ENCODE measurements at places on chromosomes 11 and 22.

GRCh38 chr22:19679522-19680101, 34.7 kb upstream of the SEPTIN5 start:
- DNase-seq = peak; percentile 51

DNA sequence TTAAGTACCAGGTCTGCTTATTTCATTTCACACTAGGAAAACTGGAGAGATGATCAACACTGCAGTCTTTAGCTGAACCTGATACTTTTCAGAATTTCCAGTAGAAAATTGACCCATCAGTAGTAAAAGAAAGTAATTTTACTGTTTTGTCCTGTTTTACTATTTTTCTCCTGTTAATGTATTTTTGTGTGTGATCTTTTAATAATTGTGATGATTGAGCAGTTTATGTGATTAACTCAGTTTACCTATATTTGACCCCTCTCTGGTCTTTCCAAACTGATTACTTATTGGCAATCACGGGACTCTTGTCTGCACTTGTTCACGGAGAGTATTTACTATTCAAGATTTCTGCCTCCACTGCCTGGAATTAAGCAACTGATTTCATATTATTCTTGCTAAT, 546 bp upstream of the CYP2R1 start:
- no peak for DNase-seq

GRCh38 chr11:11814614-11815452, 26.9 kb upstream of the USP47 start:
- DNase-seq = no peak

DNA sequence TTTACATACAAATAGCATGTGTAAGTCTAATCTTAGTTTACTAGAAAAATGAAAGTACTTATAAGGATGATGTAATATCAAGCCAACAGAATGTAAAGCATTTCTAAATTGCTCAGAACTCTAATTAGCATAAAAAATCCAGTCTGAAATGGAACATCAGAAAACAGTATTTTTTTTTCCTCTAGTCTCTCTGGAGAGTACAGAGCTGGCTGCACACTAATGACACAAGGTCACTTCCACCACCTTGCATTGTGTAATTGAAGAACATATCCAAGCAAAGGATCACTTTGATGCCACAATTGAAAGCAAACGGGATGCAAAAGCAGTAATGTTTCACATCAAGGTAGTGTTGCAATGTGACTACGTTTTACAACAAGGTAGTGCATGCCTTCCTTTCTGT, 548.0 kb upstream of the LUZP2 start:
- DNase-seq = no peak

DNA sequence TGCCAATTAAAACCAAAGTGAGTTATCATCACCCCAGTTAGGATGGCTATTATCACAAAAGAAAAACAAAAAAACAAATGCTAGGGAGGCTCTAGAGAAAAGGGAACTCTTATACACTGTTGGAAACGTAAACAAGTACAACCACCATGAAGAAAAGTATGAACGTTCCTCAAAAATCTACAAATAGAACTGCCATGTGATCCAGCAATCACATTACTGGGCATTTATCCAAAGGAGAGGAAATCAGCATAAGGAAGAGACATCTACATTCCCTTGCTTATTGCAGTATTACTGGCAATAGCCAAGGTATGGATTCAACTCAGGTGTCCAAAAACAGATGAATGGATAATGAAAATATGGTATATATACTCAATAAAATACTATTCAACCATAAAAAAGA, 1145.1 kb downstream of the LRRC4C start:
- DNase-seq = no peak

GRCh38 chr11:124211321-124211720, 28.2 kb downstream of the OR10D3 start:
- no peak for DNase-seq

DNA sequence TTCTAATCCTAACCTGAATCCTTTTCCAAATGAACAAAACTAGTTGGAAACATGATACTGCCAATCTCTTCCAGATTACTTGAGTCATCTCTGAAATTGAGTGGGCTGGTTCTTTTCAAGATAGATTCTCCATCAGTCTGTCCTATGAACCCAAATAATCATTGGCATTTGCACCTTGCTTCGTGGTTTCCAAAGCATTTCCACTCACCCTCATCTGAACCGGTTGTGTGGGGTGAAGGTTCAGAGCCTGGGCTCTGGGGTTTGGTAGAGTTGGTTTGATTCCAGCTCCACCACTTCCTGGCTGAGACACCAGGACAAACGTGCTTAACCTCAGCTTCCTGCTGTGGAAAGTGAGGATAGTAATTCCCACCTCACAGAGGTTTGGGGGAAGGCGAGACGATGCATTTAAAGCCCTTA, 206.4 kb upstream of the E2F8 start:
- no peak for DNase-seq

GRCh38 chr11:77724636-77725035, 87.0 kb upstream of the CLNS1A start:
- no peak for DNase-seq

GRCh38 chr11:19208959-19209546, 7.3 kb upstream of the CSRP3 start:
- no peak for DNase-seq

GRCh38 chr11:76716268-76716667, 45.7 kb upstream of the LRRC32 start:
- DNase-seq = no peak

DNA sequence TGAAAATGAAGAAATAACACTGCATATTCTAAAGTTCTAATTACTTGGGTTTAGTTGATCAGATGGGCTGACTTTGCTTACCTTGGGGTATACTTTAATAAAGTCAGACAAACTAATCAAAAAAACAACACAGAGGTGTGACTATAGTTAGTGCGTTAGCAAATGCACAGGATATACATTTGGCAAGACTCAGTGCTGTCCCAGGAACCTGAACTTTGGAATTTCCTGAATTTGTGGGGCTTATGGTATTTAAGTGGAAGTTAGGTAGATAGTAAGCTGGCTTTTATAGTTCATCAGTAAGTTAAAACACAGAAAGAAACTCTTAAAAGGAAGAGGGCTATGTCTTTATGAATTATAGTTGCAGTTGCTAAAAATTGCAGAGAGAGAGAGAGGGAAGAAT, 302.6 kb upstream of the DDI1 start:
- DNase-seq = no peak

- DNase-seq = no peak
These were observed 463.3 kb downstream of the SOX6 start for GRCh38 chr11:15893080-15893492.

GRCh38 chr11:120218695-120219033, 7.8 kb downstream of the OAF start:
- DNase-seq = no peak

DNA sequence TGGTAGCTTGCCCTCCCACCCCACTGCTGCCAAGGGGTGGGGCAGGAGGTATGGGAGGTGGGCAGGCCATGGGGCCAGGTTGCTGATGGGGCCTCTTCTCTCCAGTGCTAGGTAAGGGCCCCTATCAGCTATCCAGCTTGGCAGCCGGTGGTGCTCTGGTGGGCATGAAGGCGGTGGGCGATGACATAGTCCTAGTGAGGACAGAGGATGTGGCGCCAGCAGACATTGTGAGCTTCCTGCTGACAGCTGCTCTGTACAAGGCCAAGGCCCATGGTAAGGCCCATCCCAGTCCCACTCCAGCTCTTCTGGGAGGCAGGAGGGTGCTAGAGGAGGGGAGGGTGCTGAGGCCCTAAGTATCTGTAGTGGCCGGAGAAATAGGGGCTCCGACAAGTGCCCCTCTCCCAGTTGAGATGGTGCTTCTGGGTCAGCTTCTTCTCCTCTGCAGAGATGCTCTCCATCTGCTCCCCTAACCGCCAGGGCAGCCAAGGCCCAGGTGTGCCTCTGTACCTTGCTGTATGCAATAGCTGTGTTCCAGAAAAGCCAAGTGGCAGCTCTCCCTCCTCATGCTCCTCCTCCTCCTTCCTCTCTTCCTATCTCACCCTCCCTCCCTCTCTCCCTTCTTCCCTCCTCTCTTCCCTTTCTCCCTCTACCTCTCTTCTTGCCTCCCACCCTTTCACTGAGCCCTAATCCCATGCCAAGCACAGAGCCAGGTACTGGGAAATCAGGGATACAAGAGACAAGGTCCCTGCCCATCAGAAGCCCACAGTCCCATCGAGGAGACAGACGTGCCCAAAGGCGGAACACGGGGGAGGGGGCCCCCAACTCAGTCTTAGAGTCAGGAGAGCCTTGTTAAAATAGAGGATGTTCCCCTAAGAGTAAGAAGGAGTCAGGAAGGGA, 55.3 kb downstream of the OTOG start:
- DNase-seq = no peak

- DNase-seq = no peak
These were observed 40.1 kb downstream of the REXO2 start for GRCh38 chr11:114479331-114479730.

GRCh38 chr11:2473361-2474058, 28.7 kb downstream of the KCNQ1 start:
- no peak for DNase-seq

DNA sequence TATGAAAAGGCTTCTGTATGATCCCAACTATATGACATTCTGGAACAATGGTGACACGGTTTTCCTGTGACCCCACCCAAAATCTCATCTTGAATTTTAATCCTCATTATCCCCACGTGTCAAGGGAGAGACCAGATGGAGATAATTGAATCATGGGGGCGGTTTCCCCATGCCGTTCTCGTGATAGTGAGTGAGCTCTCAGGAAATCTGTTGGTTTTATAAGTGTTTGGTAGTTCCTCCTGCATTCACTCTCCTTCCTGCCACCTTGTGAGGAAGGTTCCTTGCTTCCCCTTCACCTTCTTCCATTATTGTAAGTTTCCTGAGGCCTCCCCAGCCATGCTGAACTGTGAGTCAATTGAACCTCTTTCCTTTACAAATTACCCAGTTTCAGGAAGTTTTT, 53.1 kb upstream of the TSPAN18 start:
- no peak for DNase-seq

GRCh38 chr11:122918734-122919133, 36.2 kb downstream of the JHY start:
- DNase-seq = no peak

DNA sequence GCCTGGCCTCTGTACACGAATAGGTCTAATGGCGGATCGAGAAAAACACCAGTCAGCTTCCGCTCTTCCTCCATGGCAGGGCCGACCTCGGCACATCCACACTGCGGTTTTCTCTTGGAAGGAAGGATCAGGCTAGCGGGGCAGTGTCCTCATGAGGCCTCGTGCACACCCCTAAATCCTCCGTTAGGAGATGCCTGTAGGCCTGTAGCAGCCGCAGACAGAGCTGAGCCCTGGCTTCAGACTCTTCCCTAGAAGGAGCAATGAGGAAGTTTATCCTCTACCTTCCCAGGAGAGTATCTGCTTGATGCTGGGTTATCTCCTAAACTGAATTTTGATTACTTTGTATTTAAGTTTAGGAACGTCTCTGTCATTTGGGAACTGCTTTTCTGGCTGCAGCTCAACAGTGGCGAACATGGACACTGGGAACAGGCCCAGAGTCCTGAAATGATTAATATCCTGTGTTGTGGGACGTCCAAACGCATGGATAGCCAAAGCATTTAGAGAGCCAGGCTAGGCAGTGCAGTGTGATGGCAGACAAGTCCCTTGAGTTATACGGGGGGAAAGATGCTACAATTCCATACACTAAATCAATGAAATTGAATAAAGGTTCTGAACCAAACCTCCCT, 16.5 kb upstream of the BMAL1 start:
- no peak for DNase-seq

DNA sequence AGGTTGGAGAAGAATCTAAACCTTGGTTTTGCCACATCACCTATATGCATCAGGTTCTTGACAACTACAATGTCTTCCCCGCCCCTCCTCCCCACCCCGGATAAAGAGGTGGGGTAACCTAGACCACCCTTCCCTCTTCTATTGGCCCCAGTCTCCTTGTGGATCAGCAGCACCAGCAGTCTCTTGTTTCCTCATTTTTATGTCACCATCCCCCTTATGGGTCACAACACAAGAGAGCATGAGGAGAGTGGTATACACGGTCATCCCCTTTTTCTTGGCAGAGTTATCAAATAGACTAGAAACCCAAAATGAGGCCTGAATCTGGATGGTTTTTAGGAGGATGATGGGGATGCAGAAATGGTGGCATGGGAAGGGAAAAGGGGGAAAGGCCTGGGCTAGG, 1.2 kb downstream of the MS4A4E start:
- no peak for DNase-seq

- DNase-seq = no peak
These were observed 11.1 kb downstream of the C11orf86 start for GRCh38 chr11:66986178-66986545.

- DNase-seq = no peak
These were observed 664 bp upstream of the PRSS23 start for GRCh38 chr11:86799680-86800075.

- no peak for DNase-seq
These were observed 56.8 kb upstream of the THY1 start for GRCh38 chr11:119479685-119480275.

- no peak for DNase-seq
These were observed 56.3 kb upstream of the PDE3B start for GRCh38 chr11:14587258-14587657.

DNA sequence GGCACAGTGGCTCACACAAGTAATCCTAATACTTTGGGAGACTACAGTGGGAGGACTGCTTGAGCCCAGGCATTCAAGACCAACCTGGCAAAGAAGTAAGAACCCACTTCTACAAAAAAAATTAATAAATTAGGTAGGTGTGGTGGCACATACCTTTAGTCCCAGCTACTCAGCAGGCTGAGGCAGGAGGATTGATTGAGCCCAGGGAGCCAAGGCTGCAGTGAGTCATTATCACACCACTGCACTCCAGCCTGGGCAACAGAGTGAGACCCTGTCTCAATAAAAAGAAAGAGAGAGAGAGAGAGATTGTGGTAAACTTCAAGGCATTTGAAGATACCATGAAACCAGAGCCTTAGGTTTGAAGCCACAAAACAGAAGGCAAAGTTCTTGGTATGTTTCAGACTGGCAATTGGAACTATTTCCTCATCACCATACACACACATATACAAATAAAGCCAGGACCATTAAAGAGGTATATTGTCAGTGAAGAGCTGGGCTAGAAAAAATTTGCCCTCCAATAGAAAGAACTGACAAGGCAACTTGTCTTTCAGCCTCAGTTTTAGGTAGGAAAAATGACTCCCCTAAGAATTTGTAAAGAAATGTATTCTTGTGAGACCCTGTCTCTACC, 24.6 kb upstream of the B3GNT6 start:
- no peak for DNase-seq

- no peak for DNase-seq
These were observed 7.3 kb downstream of the TBC1D22A start for GRCh38 chr22:46769706-46770105.

DNA sequence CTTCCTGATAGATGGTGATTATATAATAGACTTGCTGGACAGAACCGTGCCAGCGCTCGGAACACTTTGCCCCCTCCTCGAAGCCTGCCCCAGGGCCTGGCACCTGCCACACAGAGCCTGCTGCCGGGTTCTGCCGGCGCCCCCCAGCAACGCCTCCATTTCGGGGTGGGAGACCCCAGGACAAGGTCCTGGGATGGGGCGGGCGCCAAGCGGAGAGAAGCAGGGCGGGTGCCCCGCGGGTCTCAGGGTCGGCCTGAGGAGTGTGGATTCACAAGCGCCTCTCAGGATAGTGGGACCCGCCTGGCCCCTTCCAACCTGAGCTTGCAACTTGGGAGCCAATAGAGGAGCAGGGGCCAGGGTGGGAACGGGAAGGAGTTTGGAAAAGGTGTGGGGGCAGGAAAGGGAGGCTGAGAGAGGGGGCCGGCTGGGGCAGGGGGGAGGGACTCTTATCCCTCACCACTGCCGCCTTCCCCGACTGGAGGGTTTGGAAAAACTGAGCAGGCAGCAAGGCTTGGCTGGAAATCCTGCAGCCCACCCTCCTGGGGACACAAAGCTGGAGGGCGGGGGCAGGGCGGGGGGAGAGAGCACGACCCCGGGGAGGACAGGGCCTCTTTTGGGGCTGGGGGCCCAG, 3.3 kb upstream of the BCL9L start:
- DNase-seq = peak; percentile 53

- DNase-seq = no peak
These were observed 362.6 kb upstream of the CHORDC1 start for GRCh38 chr11:90585491-90585890.
